ENCODE measurements at places on chromosomes 1 and 21.
A peak's percentile ranks its signal among the peaks of the same experiment; 100 is the strongest.

- DNase-seq, result no peak
These were observed 37.8 kb upstream of the WNT2B start for GRCh38 chr1:112470966-112471365.

DNA sequence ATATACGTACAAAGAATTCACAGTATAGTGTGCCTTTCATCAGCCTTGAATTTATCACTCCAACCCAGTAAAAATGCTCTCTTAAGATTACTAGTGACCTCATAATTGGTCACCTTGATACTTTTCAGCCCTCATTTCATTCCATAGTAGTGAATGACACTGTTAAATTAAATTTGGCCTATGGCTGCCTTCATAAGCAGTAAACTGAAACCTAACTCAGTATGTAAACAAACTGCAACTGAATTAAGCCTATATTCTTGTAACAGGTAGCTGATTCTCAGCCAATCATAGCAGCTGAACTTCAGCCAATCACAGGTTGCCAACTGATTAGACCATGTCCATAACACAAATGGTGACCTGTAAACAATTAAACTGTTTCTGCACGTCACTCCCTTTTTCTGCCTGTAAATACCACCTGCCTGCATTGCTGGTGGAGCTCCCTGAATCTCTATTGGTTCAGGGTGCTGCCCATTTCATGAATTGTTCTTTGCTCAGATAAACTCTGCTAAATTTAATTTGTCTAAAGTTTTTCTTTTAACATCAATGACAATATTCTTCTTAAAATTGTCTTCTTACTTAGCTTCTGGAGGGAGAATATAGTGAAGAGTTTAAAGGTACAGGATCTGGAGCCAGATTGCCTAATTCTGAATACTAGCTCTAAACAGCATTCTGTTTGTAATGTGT, 24.0 kb upstream of the CAMSAP2 start:
- no peak for DNase-seq

DNA sequence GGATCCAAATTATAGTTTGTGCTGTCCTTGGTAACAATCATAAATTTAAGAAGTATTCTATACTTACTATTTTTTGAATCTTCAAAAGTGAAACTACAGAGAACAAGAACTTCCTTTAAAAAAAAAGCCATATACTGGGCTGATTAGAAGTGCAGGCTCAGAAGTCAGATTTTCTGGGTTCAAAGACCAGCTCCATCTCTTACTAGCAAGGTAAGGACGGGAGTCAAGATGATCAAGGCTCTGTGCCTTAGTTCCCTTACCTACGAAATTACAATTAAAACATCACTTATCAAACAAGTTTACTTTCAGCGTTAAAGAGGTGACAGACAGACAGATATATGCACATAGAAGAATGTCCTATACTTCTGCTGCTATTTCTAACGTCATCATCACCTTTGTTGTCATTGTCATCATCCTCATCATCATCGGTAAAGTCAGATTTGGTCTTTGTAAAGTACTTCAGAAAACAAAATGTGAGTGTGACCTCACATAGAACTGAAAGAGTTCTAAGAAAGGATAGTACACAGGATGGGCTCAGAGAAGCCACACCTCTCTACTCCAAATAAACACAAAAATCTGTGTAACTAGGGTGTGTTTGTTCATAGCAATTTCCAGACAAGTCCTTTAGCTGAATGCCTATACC, 178.7 kb downstream of the VAV3 start:
- no peak for DNase-seq

- DNase-seq, result no peak
These were observed 5.2 kb upstream of the ZNF678 start for GRCh38 chr1:227557962-227558725.

- DNase-seq, result no peak
These were observed at the start of gene RPE65 for GRCh38 chr1:68449901-68450300. RPE65 (minus strand) TSS chr1:68449954; CDS start chr1:68449905, 49 bp downstream.

DNA sequence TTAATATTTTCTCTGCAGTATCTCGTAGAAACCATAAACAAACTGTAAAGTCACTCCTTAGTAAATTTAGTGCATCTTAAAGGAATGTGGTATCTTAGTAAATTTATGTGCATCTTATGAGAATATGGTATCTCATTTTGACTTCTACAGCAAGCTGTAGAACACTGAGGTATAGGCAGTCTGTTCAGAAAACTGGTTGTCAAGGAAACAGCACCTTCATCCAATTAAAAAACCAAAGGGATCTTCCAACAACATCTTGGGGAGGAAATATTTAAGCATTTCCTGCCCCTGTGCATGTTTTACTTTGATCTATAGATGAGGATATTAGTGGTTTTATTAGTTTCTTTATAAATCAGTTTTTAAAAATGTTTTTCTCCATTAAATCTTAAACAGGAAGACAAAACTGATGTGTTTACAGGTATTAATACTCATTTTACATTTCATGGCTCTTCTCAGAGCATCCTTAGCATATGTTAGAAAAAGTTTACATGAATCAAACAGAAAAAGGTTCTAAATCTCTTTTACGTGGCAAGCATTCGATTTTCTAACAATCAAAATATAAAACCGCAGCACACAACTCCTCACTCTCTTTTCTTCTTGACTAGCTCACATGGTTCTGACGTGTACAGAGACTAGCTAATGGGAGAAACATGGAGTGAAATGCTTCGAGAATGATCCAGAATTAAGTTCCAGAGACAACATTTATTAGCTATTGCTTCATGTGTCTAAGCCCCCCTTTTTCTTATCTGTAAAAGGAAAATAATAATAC, 668.8 kb downstream of the PTPRC start:
- DNase-seq, result no peak

GRCh38 chr1:60571811-60572210, 498.2 kb upstream of the C1orf87 start:
- no peak for DNase-seq

DNA sequence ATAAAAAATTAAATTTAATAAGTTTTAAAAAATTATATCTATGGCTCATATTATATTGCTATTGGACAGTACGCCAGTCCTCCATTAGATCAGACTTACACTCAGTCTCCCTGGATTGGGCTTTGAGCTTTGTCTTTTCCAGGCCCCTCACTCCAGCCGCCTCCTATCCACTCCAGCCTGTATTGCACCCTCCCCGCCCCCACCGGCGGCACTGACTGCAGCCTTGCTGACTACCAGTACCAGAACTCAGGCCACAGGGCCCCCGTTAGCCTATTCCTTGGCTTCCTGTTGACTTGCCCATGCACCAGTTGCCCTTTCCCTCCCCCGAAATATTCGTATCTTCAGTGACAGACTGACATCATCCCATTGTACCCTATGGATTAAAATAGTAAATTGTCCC, 127.9 kb downstream of the CSMD2 start:
- no peak for DNase-seq

- DNase-seq, result no peak
These were observed 142.3 kb upstream of the COL6A1 start for GRCh38 chr21:45839274-45839673.

DNA sequence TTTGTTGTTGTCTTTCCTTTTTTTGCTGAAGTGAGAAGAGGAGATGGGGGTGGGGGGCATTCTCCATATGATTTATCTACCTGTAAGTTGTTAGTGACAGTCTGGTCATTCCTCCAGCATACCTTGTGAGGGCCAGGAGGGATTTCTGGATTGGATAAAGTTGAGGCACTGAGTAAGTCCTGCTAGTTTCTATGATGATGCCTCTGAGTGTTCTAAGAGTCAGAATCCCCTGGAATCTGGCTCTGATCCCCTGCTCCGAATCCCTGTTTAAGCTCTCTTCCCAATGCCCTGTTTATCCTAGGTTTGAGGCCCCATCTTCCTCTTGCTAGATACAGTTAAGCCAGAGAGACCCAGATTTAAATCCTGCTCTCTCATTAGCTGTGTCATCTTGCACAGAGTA, 83.2 kb upstream of the HOOK1 start:
- DNase-seq, result no peak

- no peak for DNase-seq
These were observed 14.1 kb downstream of the MYOCOS start for GRCh38 chr1:171636141-171636540.

- DNase-seq, result peak; percentile 53
These were observed 41.6 kb downstream of the LAMC2 start for GRCh38 chr1:183227422-183228346.

DNA sequence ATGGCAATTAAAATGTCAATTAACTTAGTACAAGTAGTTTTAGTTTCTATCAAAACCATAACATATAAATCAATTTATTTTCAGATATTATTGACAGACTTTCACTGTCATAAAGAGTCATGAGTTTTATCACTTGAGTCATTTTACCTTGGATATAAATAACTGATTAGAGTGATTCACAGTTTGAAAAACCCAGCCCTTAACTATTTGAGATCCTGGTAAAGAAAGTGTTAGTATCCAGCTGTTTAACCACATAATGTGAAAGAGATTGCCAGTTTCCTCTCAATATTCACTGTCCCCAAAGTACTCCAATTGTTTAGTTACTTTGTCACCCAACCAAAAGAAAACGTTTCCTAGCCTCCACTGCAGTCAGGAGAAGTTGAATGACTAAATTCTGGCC, 91.3 kb downstream of the UCHL5 start:
- no peak for DNase-seq

- DNase-seq, result no peak
These were observed 5.8 kb downstream of the PEX10 start for GRCh38 chr1:2406451-2407041.

GRCh38 chr21:38244885-38245869, 11.6 kb upstream of the KCNJ15 start:
- no peak for DNase-seq

DNA sequence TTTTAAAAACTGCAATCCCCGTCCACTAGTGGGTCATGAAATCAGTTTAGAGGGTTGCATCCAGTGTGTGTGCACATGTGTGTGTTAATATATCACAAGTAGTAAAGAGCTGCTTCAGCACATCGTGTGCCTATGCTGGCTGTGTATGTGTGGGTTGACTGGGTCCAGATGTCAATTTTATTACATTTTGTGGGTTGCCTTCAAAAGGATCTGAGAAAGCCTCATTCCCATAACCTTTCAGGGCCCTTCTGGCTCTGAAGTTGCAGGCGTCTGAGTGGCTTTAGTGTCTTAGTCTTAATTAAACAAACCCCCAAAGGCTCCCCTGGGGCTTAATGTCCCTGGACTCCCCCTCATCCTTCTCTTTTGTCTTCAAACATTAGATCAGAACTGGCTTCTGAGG, 19.8 kb downstream of the PLA2G2D start:
- no peak for DNase-seq

GRCh38 chr1:117051224-117052064, 8.7 kb upstream of the TTF2 start:
- DNase-seq, result no peak

DNA sequence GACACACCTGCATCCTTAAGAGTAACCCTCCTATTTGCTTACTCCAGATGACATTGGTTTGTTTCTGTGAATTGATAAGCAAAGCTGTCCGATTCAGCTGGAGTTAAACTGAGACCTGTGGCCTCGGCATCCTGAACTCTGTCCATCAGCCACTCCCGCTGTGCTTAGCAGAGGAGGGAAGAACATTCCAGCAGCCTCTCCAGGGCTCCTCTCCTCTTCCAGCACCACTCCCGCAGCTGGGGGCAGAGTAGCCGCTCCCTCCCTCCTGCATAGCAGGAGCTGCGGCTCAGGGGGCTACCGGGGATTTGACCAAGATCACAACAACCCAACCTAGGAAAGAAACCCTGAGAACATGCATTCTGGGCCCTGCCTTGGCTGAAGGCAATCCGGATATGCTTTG, 8.8 kb downstream of the LRRC38 start:
- DNase-seq, result no peak

- DNase-seq, result no peak
These were observed 472.0 kb upstream of the CHRM3 start for GRCh38 chr1:238914346-238914745.

- DNase-seq, result no peak
These were observed 184.1 kb upstream of the DUSP10 start for GRCh38 chr1:221925947-221926346.

DNA sequence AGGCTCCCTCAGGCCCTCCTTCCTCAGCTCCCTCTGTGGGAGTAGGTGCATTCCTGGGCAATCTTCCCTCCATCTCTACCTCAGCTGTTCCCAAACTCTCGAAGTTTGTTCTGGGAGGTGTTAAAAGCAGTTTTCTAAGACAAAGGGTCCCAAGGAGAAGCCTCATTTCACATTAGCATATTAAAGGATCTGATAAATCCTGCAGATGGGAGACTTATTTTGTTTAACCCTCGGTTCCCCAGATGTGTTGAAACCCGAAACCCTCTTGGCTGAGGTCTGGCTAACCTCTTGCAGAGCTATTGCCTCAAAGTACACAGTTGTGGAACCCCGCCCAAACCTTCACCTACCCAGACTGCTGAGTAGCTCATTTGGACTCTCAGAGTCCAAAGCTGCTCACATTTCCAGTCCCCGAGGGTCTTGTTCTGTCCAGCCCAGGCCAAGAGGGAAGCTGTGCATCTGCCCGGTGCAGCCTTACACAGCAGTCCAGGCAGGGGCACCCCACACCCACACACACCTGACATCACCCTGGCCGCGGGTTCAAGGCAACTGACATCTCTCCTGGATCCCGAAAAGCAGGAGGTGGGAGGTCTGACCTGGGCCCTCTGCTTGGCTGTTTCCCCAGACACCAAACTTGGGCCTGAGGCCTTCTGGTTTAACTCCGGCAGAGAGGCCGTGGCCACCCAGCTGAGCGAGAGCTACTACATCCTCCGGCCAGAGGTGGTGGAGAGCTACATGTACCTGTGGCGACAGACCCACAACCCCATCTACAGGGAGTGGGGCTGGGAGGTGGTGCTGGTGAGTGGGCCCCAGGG, 19.5 kb upstream of the SELENON start:
- DNase-seq, result no peak

DNA sequence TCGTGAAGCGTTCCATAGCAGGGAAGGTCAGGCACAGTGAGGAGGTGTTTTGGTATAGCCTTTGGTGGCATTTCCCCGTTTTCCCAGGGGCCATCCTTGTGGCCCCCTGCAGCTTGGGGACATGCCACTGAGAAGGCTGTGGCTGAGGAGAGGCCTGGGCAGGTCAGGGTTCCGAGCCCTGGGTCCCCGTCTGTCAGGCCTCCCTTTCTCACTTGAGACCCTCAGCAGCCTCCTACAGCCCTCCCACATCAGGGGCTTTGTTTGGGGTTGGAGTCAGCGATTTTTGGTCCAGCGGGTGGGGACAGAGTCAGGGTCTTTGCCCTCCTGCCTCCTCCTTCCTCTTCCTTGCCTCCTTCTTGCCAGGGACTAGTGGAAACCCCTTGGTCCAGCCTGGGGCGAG, 22.2 kb downstream of the LDLRAP1 start:
- no peak for DNase-seq

GRCh38 chr1:53116307-53116810, 26.1 kb downstream of the SLC1A7 start:
- peak; percentile 43 for DNase-seq

GRCh38 chr1:153100245-153100644, 5.9 kb upstream of the SPRR2E start:
- DNase-seq, result no peak

GRCh38 chr1:8314346-8315280, 3.3 kb upstream of the SLC45A1 start:
- DNase-seq, result peak; percentile 86
